CD4-positive, alpha-beta T cell treated with Interferon alpha-2 for 1 hour (primary cell): ENCODE measurements at places on chromosomes 1 and 21.
A peak's percentile ranks its signal among the peaks of the same experiment; 100 is the strongest.

- no peak for DNase-seq
Measured at GRCh38 chr1:8134546-8135235, 108.6 kb upstream of the ERRFI1 start.

DNA sequence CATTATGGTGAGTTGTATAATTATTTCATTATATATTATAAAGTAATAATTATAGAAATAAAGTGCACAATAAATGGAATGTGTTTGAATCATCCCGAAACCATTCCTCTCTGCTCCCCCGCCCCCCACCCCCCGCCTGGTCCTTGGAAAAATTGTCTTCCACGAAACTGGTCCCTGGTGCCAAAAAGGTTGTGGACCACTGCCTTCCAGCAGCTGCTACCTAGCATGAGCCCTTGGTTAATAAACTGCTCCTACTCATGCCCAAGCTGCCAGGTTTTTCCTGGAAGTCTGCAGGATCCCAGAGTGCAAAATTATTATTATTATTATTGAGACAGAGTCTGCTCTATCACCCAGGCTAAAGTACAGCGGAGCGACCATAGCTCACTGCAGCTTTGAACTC is 6.8 kb upstream of the IFNGR2 start:
- no peak for DNase-seq

DNA sequence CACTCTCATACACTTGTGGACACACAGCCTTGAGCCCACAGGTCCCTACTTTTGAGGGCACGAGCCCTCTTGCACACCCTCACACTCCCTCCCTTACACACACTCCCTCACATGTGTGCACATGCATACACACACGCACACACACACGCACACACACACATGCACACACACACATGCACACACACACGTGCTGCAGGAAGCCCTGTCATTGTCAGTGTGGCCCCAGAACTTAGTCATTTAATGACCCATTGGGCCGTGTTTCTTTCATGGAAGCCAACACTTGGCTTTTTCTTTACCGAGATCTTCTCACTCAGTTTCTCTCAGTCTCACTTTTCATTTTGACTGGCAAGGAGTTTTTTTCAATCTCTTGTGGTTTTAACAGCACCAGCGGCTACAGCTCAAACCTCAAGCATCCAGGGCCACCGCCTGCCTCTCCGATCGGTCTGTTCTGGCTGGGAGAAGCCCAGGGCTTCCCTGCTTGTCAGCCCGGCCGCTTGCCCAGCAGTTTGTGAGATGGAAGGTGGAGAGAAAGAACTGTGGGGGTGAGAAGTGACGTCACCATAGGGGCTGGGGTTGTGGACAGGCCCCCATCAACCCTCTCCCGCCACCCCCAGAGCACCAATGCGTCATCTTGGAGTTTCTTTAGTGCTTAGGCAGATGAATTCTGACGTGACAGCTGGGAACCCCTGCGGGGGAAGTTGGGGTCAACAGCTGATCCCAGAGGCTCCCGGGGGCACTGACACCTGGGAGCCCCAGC is 15.8 kb upstream of the TNFRSF8 start:
- DNase-seq, result peak; percentile 29

DNA sequence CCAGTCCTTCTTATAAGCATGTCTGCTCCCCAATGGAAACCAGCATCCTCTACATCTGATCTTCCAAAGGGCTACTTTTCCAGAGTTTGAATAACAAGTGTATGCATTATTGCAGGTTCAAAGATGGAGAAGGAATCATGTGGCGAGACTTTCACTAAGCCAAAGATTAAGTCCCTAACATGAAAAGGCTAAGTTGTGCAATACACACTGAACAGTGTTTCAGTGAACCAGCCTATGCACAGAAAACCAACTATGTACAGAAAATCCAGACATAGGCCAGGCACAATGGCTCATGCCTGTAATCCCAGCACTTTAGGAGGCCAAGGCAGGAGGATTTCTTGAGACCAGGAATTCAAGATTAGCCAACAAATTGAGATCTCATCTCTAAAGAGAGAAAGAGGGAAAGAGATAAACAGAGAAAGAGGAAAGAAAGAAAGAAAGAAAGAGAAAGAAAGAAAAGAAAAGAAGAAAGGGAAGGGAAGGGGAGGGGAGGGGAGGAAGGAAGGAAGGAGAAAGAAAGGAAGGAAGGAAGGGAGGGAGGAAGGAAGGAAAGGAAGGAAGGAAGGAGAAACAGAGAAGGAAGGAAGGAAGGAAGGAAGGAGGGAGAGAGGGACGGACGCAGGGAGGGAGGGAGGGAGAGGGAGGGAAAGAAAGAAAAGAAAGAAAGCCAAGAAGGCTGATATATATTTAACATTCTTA is 181.7 kb downstream of the LTN1 start:
- DNase-seq, result no peak

GRCh38 chr1:37059346-37059745 is 25.0 kb upstream of the GRIK3 start:
- DNase-seq, result no peak

- DNase-seq, result no peak
Measured at GRCh38 chr1:223780949-223781348, 64.8 kb downstream of the TP53BP2 start.

GRCh38 chr21:45334134-45334533 is 46.4 kb upstream of the POFUT2 start:
- no peak for DNase-seq

- peak; percentile 41 for DNase-seq
Measured at GRCh38 chr1:153734396-153735089, 6.7 kb downstream of the INTS3 start.

GRCh38 chr1:234564035-234565029 is 45.6 kb downstream of the IRF2BP2 start:
- DNase-seq, result no peak

DNA sequence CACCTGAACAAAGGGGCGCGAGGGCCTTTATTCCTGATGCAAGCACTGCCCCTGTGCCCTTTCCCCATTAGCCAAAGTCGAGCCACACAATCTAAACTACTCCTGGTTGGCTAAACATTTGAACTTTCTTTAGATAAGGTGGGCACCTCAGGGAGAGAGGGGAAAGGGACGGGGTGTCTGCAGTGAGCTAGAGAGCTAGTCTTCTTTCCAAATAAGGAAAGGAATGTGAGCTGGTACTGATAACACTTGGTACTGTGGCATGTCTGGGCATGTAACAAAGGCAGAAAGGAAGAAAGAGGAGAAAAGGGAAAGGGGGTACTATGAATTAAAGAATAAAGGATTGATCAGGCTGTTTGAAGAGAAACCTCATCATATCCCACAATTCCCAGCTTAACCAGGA is 62.8 kb downstream of the OVGP1 start:
- no peak for DNase-seq

- DNase-seq, result no peak
Measured at GRCh38 chr21:45009616-45010015, 64.8 kb upstream of the ADARB1 start.

DNA sequence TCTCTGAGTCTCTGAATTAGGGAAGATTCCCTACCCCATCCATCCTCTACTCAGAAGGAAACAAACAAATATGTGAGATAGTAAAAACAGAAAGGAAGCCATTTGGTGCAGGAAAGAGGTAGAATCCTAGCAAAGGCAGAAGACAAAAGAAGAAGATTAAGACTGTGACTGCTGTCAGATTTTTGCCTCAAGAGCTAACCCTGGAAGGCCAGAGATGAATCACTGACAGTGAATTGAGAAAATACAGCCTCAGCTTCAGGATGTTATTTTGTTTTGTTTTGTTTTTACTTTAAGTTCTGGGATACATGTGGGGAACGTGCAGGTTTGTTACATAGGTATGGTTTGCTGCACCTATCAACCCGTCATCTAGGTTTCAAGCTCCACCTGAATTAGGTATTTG is 31.7 kb downstream of the DSTYK start:
- no peak for DNase-seq

DNA sequence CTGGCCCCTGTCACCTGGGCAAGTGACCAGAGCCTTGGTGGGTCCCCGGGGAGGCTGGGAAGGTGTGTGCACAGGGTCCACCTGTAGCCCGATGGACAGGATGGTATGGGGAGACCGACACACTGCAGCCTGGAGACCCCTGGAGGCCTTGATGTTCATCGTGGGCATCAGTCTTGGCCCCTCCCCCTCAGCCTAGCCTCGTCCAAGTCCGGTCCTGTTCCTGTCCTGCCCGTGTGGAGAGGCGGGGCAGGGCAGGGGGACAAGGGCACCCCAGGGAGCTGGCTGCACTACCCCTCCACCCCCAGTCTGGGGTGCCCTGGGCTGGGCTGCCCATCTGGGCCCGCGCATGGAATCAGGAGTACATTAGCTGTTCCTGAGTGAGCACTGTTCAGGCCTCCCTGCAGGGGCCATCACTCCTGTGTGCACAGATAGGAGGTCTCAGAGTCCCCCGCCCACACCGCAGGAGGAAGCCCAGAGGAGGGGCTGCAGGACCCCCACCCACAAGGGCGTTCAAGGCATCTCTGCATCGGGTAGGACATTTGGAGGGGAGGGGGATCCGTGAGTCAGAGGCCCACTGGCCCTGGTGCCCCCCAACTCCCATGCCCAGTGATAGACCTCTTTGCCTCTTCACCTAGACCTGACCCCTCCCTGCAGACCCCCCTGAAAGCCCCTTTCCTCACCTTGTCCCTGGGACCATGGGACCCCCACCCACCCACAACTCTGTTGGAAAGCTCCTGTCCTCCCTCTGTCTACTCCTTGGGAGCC is 63.2 kb downstream of the WNT9A start:
- DNase-seq, result peak; percentile 0

DNA sequence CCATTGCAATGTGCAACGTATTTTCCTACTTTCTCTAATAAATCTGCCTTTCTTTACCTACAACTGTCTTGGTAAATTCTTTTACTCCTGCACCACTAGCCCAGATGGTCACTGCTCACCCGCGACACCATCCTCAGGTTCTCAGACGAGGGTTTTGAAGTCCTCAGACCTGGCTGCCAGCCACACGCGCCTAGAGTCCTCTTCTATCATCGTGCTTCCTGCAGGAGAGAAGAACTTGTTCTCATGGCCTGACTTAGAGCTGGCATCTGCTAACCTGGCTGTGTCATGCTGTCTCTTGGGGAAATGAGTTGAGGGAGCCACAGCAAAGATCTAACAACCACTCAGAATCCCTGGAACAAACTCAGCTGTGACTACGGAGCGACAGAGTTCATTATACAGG is 30.3 kb upstream of the PGBD5 start:
- no peak for DNase-seq

DNA sequence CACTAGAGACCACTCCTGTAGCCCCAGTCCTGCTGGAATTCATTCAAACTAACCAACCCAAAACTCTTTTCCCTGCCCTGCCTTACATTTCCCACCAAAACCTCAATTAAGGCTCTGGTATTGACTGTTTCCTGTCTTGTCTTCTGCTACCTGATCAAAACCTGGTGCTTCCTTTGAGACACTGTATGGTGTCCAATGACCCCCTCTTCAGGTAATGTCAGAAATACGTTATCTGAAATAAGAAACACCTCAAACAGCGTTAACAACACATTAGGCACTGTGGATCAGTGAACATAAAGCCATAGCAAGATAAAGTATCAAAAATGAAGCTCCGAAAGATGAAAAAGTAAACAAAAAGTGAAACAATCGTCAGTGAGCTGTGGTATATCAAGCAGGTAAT is 343.2 kb upstream of the ZP4 start:
- DNase-seq, result no peak

- DNase-seq, result no peak
Measured at GRCh38 chr1:25183126-25183980, 48.9 kb downstream of the SYF2 start.

DNA sequence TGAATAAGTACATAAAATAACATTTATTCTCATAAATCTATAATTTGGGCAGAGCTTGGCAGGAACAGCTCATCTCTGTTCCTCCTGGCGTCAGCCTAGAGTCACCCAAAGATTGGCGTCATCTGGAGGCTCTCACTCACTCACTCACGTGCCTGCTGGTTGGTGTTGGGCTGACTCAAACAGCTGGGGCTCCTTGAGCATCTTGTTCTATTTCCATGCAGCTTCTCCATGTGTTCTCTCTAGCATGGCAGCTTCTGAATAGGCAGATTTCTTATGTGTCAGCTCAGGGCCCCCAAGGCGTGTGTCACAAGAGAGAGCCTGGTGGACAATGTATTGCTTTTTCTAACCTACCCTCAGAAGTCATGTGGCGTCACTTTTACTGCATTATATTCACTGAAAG is 70.6 kb upstream of the RAB3GAP2 start:
- no peak for DNase-seq

GRCh38 chr1:46519209-46519608 is 29.6 kb downstream of the DMBX1 start:
- DNase-seq, result no peak

DNA sequence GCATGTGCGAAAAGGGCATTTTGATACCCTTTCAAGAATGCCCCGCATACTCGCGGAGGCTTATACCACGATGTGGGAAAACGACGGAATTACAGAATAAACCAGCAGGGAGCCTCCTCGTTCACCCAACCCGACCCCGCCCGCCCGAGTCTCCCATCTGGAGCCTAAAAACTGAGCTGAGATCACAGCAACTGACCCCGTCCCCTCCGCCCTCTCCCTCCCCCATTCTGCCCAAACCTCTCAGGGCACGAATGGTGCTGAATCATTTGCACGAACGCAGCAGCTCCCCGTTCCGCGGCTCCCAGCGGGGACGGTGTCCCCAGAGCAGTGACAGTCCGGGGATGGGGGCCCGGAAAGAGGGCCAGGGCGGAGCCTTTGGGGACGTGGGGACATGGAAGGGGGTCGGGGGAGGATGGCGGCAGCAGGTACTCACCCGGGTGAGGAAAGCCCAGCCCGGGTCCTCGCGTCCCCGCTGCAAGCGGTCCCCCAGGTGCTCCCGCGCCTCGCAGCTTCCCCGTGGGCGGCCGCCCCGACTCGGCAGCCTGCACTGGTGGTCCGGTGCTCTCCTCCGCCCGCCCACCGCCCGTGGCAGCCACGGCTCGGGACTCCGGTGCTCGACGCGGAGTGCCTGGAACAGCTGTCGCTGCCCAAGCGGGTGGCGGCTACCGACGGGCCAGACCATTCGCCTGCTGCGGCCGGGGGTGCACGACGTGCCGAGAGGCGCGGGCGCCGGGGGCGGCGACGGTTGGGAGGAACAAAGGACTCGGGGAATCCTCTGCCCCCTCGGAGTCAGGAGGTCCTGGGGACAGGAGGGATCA is at the start of gene TTLL7:
TTLL7 (minus strand) TSS at position 635 of the 818 bp plus-strand sequence. CDS start 46,921 bp downstream, outside the sequence.
- peak; percentile 64 for DNase-seq

DNA sequence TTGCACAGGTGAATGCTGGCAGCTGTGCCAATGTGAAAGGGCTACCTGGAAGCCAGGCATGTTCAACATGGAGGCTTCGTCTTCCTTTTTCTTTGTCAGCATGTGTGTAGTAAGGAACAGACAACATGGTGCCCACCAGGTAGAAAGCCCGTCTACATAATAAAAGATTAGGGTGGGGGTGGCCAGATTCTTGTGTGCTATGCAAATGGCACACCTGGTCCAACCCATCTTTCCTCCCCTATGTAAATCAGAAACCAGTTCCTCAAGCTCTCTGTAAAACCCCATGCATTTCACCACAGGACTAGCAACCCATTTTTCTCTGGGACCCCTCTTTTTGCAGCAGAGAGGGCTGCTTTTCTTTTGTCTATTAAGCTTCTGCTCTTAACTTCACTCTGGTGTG is 72.3 kb upstream of the ZP4 start:
- DNase-seq, result no peak

- DNase-seq, result no peak
Measured at GRCh38 chr1:59484096-59484495, 187.2 kb downstream of the FGGY start.

- DNase-seq, result no peak
Measured at GRCh38 chr1:98197356-98197755, 276.5 kb upstream of the DPYD start.
